Esophagus mucosa (tissue), 1 donor: ENCODE measurements at places on chromosomes 2 and 18.

GRCh38 chr2:120963997-120964705 lies 228.5 kb downstream of the GLI2 start:
- ATAC-seq: no peak

DNA sequence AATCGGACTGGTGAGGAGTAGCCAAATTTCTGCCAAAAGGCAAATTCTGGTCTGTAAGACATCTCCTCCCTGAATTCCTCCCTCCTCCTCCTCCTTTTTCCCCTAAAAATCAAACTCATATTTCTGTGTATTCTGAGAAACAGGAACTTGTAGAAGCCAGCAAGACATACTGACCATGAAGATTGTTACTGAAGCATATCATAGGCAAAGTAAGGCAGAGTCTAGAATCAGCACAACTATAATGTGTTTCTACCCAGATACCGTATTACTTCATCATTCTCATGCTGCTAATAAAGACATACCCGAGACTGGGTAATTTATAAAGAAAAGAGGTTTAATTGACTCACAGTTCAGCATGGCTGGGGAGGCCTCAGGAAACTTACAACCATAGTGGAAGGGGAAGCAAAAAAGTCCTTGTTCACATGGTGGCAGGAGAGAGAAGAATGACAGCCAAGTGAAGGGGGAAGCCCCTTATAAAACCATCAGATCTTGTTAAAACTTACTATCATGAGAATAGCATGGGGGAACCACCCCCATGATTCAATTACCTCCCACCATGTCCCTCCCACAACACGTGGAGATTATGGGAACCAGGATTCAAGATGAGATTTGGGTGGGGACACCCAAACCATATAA lies 24.9 kb upstream of the EPC2 start:
- no peak for ATAC-seq

- peak; percentile 66 for ATAC-seq
Measured at GRCh38 chr2:156445296-156446220, 9.4 kb downstream of the GPD2 start.

- peak; percentile 81 for ATAC-seq
Measured at GRCh38 chr18:35267161-35267651, 22.8 kb downstream of the ZSCAN30 start.

GRCh38 chr2:31958140-31958717 lies 52.6 kb downstream of the MEMO1 start:
- ATAC-seq: no peak

- no peak for ATAC-seq
Measured at GRCh38 chr2:41498781-41499180, 549.0 kb upstream of the PKDCC start.

DNA sequence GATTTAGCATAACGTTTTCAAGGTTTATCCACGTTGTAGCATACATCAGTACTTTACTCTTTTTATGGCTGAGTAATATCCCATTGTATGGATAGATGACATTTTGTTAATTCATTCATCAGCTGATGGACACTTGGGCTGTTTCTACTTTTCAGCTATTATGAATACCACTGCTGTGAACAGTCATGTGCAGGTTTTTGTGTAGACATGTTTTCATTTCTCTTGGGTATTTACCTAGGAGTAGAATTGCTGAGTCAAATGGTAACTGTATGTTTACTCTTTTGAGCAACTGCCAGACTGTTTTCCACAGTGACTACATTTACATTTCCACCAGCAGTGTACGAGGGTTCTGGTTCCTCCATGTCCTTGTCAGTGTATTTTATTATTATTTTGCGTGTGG lies 33.9 kb downstream of the COX7A2L start:
- peak; percentile 78 for ATAC-seq

GRCh38 chr18:35573531-35573930 lies 8.0 kb upstream of the GALNT1 start:
- no peak for ATAC-seq

DNA sequence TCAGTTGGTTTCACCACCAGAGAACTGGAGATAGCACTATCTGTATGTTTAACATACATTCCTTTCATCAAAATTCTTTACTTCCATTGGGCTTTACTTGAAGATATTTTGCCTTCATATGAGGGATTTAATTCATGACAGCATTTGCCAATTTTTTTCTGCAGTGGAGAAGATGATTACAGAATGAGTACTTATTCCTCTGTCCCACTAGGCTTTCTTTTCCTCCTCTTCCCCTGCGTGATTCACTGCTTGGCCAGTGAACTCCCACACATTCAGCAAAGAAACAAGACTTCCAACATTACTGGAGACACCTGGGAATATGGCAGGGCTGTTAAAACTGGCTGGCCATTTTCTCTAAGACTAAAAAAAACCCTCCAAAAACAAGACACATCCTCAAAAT lies 425.8 kb upstream of the KCNH7 start:
- no peak for ATAC-seq

GRCh38 chr2:88903749-88904353 lies 212.4 kb downstream of the RPIA start:
- peak; percentile 55 for ATAC-seq

DNA sequence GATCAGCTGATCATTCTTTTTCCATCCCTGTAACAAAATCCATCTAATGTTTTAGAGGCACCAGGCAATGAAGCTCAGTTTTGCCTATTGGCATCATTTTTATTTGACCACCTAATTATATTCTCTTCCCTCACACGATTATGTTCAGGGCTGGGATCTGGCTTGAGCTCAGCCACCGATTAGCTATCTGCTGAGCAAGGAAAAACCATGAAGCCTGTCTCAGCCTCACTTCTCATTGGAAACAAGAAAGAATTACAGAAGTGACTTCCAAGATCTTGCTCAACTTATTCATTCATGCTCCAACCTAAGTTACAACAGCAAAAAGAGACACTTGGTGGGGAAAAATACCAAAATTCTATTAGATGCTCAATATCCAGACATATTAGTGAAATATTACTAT lies 139.0 kb upstream of the SH3BP4 start:
- no peak for ATAC-seq

DNA sequence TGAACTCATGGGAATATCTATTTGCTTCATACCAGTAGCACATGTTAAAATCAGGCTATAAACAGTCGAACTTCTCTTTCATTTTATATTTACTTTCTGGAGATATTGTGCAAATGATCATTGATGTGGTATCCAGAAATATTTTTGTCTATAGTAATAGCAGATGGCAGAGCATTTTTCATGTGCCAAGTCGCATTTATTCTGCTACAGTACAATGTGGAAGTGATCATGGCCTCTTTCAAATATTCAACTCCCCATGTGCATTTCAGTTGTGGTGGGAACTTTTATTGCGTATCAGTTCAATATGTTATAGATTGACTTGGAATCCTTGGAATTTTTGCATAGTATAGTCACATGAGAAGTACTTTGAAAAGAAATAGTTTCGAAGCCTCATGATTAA lies 57.4 kb downstream of the RHBDD1 start:
- ATAC-seq: no peak

GRCh38 chr2:26615860-26616705 lies 25.1 kb downstream of the CIB4 start:
- ATAC-seq: no peak

GRCh38 chr2:164831887-164832286 lies 9.7 kb downstream of the COBLL1 start:
- ATAC-seq: no peak

DNA sequence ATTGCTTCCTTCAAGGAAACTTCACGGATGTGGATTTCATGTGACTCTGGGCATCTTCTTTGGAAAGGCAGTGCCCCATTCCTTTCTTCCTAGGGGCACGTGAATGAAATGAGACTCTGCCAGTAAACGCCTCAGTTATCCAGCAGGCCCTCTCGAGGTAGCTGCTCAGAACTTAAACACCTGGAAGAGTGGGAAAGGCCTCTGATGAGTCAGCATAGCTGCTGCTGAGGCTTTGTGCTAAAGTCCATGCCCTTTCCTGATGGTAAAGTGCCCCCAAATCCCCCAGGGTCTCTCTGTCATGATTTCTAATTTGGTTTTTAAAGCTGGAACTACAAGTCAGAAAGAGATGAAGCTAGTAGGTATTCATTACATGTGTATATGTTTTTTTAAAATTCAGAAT lies 3.8 kb downstream of the SLC1A4 start:
- no peak for ATAC-seq

GRCh38 chr18:59996370-59996966 lies 96.7 kb downstream of the PMAIP1 start:
- peak; percentile 59 for ATAC-seq

- peak; percentile 63 for ATAC-seq
Measured at GRCh38 chr2:172293952-172294351, 133.4 kb upstream of the ITGA6 start.

GRCh38 chr2:199288424-199288823 lies 169.3 kb downstream of the SATB2 start:
- no peak for ATAC-seq

GRCh38 chr2:171323971-171324528 lies 109.7 kb downstream of the METTL8 start:
- ATAC-seq: no peak

GRCh38 chr2:96906729-96907114 lies 36.8 kb upstream of the SEMA4C start:
- no peak for ATAC-seq

DNA sequence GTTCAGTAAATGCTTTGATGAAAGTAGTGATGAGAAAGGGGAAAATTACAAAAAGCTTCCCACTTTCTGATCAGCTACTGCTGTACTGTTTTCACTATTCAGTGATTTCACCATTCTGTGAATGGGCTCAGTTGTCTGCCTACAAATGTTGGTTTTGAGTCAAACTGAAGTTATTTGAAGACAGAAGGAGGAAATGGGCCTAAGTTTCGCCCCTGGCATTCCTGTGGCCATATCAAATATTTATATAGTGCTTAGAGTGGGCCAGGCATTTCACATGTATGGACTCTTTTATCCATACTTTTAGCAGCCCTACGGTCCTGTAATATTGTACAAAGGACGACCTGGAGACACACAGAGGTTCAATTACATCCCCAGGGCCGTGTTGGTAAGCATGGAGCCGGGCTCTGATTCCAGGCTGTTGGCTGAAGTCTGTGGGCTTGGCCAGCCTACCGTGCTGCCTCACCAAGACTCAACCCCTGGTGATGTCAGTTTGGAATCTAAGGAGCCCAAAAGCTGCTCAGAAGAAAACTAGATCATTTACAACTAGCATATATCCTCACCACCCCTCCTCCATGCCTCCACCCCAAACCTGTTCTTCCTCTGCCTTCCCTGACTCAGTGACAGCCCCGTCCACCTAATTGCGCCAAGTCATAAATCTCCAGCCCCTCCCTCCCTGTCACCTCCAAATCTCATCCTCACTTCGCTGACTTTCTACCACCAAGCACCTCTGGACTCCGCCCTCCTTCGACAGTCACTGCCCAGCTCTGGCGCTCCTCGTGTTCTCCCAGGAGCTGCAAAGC lies 10.1 kb upstream of the GRHL1 start:
- peak; percentile 90 for ATAC-seq

GRCh38 chr2:239711911-239712570 lies 311.2 kb upstream of the HDAC4 start:
- ATAC-seq: no peak

- ATAC-seq: no peak
Measured at GRCh38 chr2:183214680-183215079, 90.4 kb downstream of the NUP35 start.

GRCh38 chr18:47758000-47758399 lies 172.5 kb downstream of the SMAD2 start:
- ATAC-seq: no peak

DNA sequence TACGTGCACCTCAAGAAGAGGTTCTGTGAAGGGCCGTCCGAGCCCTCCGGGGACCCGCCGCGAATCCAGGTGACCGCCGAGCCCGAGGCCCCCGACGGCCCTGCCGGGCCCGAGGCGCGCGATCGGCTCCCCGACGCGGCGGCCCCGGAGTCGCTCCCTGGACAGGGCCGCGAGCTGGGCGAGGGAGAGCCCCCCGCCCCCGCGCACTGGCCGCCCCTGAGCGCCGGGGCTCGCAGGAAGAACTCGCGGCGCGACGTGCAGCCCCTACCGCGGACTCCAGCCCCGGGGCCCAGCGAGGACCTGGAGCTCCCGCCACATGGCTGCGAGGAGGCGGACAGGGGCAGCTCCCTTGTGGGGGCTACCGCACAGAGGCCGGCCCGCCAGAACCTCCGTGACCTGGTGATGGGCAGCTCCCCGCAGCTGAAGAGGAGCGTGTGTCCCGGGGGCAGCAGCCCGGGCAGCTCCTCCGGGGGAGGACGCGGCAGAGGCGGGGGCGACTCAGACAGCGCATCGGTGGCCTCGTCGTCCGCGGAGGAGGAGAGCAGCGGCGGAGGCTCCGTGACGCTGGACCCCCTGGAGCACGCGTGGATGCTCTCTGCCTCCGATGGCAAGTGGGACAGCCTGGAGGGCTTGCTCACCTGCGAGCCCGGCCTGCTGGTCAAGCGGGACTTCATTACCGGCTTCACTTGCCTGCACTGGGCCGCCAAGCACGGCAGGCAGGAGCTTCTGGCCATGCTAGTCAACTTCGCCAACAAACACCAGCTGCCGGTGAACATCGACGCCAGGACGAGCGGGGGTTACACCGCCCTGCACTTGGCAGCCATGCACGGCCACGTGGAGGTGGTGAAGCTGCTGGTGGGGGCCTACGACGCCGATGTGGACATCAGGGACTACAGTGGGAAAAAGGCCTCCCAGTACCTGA lies 812 bp downstream of the SOWAHC start:
- peak; percentile 1 for ATAC-seq

DNA sequence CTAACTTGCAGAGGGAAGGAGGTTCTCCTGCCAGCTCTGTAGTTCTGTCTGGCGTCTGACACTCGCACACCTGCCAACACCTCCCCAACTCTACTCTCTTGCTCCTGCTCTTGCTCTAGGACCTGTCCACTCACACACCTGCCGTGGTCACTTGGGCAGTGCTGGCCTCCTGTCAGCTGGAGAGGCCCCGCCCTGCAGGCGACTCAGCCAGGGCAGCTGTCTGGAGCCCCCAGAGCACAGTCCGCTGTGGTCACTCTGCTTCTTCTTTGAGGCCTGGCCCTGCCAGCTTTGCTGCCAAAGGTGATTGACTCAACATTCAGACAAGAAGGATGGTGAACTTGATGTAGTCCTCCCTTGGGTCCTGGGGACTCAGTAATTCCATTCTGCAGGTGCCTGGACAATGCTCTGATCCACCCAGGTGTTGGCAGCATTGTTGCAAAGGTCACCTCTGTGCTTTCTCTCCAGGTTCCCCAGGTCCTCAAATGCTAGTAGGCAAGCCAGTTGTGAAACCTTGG lies 18.7 kb downstream of the TPO start:
- ATAC-seq: no peak

DNA sequence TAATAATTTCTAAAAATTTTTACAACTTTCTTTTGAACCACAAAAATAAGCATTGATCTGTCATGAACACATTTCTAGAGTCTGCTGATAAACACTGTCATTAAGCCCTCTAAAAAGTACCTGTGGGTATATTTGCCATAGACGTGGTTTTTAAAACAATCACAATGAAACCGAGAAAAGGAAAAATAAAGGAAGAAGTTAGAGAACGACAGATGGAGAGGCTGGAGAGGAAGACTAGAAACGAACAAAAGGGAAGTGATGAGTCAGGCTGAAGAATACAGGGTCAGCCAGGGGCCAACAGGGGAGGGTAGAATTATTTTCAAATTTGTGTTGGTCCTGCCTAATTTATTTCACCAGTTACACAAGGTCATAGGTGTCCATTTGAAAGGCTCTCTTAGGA lies 62.0 kb downstream of the MYL12B start:
- no peak for ATAC-seq
